Eye (tissue), 1 donor: ENCODE measurements at places on chromosomes 16 and 17.
A peak's percentile ranks its signal among the peaks of the same experiment; 100 is the strongest.

- no peak for DNase-seq
Observed at GRCh38 chr17:79916991-79917901, 78.0 kb upstream of the CBX4 start.

DNA sequence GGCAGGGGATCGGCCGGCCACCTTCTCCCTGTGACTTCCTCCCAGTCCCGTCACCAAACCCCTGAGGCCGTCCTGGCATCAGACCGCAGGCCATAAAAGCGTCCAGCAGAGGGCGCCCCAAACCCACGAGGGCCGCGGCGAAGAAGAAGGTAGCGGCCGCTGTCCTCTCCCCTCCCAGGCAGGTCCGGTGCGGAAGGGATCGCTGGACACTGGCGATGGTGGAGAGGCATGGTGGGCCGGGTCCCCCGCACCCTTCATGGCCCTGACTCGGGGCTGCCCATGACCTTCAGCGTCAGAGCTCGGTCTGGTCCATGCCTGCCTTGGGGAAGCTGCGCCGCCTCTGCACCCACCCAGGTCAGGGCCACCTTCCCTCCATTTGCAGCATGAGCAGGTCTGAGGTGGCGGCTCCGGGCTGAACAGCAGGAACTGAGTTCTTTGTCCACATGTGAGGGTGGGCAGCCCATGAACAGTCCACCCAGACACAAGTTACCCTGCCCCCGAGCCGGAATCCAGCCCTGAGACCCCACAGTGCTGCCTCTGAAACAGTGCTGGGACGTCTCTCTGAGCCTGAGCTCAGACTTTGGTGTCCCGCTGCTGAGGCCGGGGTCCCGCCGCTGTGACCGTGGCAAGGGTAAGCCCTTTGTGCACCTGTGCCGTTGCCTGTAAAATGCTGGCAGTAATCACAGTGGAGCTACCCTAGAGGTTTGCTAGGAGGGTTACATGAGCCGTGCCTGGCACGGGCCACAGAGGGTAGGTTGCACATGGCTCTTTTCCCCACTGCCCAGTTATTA lies 40.8 kb upstream of the CMIP start:
- DNase-seq, result peak; percentile 94

DNA sequence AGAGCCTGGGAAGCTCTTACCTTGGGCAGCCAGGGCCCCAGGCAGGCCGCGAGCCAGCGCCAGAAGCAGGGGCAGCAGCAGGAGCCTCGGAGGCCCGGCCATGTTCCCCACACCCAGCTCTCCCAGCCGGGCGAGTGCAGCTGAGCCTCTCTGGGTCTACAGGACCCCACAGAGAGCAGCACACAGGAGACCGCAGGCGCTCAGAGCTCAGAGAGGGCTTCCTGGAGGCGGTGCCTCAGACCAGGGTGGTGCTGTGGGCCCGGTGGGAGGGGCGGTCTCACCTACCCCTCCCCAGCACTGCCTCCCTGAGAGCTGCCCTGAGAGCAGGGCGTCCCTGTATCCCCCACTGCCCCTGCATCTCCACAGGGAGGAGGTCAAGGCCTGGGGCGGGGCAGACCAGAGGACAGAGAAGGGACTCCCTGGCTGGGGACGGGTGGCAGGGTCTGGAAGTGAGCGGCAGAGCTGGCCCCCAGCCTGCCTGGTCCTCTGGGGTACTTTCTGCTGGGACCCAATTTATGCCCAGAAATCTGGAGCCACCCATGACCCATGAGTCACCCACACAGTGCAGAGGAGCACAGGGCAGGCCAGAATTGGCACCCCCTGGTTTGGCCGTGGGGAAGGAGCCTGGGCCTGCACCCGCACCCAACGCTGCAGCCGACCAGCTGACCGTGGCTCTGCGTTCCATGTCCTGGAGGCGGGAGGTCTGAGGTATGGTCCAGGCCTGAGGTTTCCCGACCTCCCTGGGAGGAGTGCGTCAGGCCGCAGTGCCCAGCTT lies at the start of gene CD7:
TSS of gene CD7 (minus strand) at position 215 of the 775 bp plus-strand sequence. CDS start at position 102, 113 bp downstream.
- DNase-seq, result no peak

DNA sequence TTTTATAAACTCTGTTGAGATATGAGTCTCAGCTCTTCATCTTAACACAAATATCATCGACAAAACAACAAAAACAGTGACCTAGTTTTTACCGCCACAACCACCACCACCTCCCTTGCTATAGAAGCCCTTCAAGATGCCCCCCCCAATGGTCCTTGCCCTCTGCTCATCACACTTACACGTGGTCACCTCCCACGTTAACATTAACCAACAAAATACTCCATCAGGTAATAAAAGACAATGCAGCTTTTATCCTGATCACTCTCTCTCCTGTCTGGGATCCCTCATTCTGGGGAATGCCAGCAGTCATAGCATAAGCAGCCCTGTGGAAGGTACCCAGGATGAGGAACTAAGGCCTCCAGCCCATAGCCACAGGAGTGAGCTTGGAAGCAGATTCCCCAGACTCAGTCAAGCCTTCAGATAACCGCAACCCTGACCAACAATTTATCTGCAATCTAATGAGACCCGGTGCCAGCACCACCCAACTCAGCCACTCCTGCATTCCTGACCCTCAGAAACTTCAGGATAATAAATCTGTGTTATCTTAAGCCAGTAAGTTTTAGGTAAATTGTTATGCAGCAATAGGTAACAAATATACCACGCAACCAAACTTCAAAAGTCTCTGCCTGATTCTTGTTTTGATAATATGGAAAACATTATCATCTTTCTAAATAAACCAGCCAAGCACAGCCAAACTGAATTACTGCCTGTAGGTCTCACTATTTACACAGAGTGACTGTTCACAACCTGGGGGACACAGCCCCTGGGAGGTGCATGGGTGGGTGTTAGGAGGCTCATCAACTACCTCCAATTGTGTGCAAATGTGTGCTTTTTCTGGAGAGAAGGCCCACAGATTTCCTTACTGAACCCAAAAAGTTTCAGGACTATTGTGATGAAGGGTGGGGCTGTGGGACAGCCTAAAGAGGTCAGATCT lies 6.1 kb downstream of the PECAM1 start:
- no peak for DNase-seq

GRCh38 chr17:55120651-55121050 lies 144.1 kb upstream of the HLF start:
- DNase-seq, result peak; percentile 20

DNA sequence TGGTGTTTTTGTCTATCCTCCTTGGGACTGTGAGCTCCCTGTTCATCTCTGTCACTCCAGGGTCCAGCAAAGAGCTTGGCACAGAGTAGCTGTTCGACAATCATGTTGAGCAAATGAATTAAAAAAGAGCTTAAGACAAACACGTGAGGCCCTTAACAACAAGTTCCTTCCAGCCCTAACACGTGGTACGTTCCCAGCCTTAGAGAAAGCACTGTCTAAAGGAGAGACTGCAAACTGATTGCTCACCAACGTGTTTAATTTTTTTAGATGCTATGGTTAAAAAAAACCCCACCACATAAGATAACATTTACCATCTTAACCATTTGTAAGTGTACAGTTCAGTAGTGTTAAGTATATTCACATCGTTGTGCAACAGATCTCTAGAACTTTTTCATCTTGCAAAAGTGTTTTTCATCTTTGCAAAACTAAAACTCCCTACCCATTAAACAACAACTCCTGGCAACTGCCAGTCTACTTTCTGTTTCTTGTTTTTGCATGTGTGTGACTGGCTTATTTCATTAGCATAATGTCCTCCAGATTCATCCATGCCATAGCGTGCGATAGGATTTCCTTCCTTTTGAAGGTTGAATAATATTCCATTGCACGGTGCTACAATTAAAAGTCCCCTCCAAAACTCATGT lies 28.2 kb downstream of the LAT start:
- no peak for DNase-seq

GRCh38 chr16:77913738-77914253 lies 108.6 kb upstream of the CLEC3A start:
- DNase-seq, result no peak

GRCh38 chr16:61929776-61930175 lies 106.5 kb downstream of the CDH8 start:
- DNase-seq, result no peak

DNA sequence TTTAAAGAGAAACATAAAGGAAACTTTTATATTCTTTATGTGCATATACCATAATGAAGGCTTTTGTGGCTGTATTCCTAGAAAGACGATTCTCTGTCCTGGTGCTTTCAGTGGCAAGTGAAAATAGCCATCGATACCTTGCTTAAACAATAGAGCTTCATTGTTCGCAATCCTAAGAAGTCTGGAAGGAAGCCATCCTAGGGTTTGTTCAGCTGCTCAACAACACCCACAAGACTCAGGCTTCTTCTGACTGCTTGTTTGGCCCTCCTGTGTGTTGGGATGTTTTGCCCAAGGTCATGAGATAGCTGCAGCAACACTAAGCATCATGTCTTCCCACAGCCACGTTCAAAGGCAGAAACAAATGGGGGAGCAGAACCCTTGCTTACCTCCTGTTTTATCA lies 36.1 kb upstream of the COX10 start:
- no peak for DNase-seq

DNA sequence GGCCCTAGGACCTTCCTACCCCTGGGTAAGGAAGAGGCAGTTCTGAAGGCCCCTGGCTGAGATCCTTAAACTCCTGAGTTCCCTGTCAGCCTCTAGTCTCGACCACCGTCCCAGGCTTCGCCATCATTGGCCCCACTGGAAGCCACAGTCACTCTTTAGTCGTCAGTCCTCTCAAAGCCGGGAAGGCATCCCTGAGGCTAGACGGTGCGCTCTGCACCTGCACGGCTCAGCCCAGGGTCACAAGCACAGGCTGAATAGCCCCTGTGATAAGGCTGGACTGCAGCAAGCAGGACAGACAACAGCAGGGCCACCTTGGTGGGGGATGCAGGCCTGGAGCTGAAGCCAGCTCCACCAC lies 3.3 kb upstream of the HEXIM1 start:
- DNase-seq, result no peak

DNA sequence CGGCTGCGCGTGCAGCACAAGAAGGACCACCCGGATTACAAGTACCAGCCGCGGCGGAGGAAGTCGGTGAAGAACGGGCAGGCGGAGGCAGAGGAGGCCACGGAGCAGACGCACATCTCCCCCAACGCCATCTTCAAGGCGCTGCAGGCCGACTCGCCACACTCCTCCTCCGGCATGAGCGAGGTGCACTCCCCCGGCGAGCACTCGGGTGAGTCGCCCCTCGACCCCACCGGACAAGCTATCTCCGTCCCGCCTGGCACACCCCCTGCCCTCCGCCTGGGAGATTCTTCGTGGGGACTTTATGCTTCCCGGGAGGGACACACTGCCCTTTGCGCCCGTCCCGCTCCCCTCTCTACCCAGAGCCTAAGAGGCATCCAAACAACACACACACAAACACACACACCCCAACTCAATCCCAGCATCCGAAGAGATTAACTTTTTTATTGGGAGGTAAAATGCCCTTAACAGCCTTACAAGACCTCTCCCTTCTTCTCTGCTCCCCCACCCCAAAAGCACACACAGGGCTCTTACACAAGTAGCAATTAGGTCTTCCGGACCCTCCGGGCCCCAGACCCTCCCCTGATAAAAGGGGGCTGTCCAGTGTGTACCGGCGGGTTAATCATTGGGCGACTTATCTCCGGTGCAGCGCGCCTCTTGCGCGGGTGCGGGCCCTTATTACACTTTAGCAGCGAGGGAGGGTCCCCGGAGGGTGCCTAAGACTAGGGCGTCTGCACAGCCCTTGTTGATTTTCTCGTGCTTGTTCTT lies 2.1 kb downstream of the SOX9 start:
- DNase-seq, result peak; percentile 78

DNA sequence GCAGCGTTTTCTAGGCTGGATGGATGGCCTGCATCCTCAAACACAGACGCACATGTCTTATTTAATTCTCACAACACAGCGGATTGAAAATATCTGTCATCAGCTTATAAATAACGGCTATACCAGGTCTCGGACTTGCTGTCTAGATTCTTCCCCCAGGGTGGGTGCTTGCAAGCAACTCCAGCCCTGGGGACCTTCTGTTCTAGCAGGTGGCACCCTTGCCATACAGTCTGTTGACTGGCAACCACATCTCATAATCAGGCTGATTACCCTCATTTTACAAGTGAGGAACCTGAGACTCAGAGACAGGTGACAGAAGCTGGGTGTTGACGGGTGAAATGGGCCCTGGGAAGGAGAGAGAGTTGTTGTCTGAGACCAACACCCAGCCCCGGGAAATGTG lies 16.2 kb upstream of the SEZ6 start:
- no peak for DNase-seq

- DNase-seq, result peak; percentile 95
Observed at GRCh38 chr17:39164675-39165143, 1.3 kb downstream of the ARL5C start.

- no peak for DNase-seq
Observed at GRCh38 chr16:8877894-8878522, 4.1 kb upstream of the LITAFD start.

- DNase-seq, result peak; percentile 82
Observed at GRCh38 chr17:34613064-34614019, 34.0 kb downstream of the TMEM132E start.

DNA sequence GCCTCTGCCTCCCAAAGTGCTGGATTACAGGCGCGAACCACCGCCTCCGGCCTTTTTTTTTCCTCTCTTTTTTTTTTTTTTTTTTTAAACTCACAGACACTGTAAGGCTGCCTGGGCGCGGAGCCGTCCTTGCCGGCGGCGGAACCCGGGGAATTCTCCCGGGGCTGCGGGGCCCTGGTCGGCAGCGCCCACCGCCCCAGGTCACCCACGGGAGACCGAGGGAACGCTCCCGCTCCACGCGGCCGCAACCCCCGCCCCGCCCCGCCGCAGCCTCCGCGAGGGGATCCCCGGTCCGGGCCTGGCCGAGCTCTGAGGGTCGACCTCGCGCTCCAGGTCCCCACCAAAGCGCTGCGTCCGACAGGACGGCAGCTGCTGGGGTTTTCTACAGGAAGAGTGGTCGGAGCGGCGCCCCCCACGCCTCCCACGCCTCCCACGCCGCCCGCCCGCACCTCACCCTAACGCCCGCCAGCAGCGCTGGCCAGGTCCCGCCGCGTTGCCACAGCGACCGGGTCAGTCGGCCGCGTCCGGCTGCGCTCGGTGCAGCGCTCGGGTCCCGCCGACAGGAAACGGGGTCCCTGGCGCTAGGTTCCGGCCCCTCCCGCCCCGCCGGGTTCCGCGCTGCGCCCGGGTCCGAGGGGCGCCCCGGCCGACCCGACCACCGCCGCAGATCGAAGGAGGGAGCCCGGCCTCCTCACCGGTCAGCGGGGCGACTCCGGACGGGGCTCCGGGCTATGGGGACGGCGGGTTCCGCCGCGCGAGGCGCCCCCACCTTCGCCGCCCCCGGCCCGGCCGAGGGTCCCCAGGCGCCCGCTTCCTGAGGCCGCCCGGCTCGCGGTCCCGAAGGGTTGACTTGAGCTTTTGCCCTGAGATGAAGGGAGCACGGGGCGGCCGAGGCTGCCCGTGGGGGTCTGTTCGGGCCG lies at the start of gene CCDC57:
TSS of gene CCDC57 (minus strand) at position 512 of the 920 bp plus-strand sequence. CDS start 10,898 bp downstream, outside the sequence.
- DNase-seq, result peak; percentile 91

DNA sequence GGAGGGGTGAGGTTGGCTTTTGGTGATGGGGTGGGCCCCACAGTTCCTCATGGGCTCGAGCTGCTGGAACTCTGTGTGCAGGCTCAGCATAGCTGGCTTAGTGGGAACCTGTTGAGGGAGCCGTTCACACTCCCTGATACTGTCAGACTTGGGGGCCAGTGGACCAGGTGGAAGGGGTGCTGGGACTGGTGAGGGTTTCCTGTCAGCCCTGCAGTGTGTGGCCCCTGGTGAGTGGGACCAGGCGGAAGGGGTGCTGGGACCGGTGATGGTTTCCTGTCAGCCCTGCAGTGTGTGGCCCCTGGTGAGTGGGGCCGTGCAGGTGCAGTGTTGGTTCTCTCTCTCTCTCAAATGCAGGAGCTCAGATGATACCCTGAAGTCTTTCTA lies 45.1 kb upstream of the ZNF750 start:
- DNase-seq, result no peak

- peak; percentile 33 for DNase-seq
Observed at GRCh38 chr17:80594431-80595269, 50.0 kb downstream of the RPTOR start.

GRCh38 chr17:57662041-57662440 lies 83.1 kb downstream of the CCDC182 start:
- peak; percentile 51 for DNase-seq

GRCh38 chr17:6755281-6755680 lies 565 bp upstream of the XAF1 start:
- DNase-seq, result peak; percentile 16
